Activated CD4-positive, alpha-beta T cell treated with anti-CD3 and anti-CD28 coated beads, Interleukin-2, amount 50 U/mL, for 24 hours (primary cell): ENCODE measurements at places on chromosomes 4 and X.

DNA sequence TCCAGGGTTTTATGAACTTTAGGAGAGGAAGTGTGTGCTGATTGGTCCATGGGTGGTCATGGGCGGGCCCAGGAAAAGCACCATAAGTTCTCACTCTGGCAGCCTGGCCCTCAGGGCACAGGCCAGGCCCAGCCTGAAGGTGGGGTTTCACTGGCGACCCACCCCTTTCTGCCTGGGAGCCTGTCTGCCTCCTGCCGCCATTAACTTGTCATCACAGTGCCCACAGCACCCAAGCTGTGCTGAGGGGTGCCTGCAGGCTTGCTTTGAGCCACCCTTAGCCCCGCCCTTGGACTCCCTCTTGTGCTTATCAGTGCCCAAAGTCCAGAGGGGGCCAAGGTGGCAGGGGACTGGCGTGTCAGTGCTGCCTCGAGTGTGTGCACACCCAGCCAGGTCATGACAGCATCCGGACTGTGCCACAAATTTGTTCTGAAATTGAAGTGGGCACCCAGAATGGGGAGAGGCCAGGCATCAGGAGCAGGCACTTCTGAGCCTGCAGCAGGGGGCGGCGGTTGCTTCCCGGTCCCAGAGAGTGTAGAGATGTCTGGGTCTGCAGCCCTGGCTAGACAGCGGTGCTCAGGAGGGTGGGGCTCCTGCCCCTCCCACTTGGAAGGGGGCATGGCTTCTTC lies 455.6 kb downstream of the TMA16 start:
- no peak for DNase-seq

DNA sequence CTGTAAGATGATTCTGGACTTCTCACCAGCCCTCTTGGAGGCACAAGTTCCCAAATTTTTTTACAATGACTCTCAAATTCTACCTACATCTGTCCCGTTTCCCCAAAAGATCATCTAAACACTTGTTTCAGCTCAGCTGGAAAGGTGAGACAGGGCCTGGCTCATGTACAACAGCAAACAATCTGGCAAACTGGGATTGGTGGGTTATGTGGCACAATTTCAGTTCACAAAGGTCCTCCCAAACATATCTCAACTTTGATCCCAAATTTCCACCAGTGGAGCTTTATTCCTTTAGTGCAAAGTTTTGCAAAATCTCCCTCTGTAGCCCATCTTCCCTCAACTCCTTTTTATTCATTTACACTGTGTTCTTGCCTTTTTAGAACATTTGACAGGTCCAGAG lies 207.1 kb downstream of the ENOX2 start:
- no peak for DNase-seq

DNA sequence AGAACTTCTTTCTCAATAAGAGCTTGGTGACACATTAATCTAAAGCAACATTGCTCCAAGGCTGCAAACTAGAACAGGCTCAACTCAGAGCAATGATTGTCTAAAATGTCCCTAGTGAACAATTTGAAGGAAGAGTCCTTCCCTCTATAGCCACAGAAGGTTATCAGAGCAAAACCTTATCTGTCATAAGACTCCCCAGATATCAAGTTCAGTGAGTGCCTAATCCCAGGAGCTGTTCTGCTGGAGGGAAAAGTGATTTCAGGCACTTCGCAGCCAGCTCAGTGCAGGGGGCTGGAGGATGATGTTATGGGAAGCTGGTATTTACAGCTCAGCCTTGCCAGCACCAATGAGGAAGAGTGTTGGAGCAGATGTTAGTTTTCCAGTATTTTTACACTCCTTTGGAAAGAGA lies 497.5 kb downstream of the INPP4B start:
- no peak for DNase-seq

DNA sequence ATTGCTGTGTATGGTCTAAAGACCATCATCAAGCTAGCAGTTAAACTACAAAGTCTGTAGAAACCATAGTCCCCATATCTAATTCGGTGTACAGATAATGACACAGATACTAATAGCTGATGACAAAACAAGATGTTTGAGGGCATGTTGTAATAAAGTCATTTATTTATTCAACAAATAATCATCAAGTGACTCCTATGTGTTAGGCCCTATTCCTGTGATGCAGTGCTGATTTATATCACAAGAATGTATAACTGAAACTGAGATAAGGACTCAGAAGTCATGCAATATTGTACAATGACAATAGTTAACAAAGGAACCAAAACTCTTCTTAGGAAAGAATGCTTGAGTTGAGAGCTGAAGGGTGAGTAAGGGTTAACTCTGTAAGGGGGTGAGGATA lies 315.0 kb upstream of the NR3C2 start:
- no peak for DNase-seq

- DNase-seq, result no peak
These were observed 52.4 kb downstream of the AFF2 start for GRCh38 chrX:148552775-148553174.

GRCh38 chrX:107672955-107673378 lies 44.7 kb downstream of the PRPS1 start:
- peak; percentile 58 for DNase-seq

DNA sequence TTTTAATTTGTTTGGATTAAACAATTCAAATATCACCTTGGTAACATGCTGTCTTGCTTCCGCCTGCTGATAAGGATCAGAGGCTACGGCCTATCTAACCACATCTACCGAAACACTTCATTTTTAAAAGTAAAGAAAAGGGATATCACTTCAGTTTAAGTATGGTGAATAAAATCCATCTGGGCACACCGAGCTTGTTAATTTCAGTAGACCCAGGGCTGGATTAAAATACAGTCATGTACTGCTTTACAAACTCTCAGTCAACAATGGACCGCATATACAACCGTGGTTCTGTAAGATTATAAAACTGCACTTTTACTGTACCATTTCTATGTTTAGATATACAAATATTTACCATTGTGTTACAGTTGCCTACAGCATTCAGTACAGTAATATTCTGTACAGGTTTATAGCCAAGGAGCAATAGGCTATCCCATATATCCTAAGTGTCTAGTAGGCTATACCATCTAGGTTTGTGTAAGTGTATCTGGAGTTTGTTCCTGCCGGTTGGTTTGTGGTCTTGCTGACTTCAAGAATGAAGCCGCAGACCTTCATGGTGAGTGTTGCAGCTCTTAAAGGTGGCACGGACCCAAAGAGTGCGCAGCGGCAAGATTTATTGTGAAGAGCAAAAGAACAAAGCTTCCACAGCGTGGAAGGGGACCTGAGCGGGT lies 40.0 kb downstream of the SEPTIN11 start:
- peak; percentile 17 for DNase-seq

DNA sequence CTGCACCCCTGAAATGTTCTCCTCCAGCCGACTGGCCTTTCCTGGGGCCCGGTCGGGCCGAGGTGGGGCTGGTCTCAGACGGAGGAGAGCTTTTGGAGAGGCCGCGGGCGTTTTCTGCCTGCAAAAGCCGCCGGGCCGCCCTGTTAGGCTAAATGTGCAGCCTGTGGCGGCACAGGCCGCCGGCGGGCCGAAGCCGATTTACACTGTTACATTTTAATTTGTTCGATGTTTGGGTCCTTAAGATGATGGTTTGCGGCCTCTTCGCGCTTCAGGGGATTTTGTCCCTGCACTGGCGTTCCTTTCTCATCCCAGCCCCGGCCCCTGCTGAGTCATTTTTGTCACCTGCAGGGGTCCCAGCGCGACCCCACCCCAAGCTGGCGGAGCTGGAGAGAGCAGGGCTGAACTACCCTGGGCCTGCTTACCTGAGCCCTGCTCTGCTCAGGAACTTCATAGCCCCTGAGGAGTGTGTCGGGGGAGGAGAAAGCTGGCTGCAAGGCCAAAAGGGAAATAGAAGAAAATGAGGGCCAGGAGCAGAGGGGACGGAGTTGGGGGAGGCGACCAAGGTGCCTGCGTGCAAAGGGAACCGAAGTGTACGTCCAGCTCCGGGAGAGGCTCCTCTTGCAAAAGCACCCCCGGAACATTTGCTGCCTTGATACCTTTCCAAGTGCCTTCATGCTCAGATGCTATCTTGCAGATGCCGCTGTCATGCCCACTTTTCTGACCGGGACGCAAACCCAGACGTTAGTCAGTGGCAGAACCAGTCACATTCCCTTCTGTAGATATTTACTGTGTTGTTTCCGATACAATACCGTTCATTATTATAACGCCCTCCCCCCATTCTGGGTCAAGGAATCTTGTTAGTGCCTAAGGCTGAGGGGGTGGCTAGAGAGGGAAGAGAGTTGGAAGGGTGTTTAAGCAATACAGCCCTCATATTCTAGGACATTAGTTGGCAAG lies 977 bp upstream of the RBBP7 start:
- DNase-seq, result no peak

DNA sequence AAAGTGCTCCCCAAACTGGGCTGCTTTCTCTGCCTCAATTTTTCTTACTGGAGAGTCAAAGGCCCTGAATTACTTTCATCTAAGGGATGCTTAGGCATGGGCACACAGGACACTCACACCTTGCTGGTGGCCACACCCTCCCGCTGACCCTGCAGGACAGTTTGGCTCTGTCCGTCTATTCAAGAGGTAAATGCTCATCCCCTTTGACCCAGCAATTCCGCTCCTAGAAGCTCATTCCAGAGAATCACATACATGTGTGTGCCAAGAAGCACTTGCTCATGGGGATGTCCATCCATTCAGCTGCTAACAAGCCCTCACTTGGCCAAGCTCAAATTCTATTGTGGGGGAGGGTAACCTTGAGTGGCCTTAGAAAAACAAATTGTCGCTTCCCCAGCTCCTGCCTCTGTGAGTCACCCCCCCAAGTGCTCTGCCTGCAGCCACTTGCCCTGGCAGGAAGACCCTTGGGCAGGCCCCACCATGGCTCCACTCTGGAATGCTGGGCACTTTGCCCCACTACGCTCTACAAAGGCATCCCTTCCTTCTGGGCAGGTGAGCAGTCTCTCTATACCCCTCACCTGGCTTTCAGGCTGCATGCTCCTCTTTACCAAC lies 54.5 kb downstream of the HTRA3 start:
- no peak for DNase-seq

- no peak for DNase-seq
These were observed 12.4 kb downstream of the PLP1 start for GRCh38 chrX:103789004-103789403.
